ENCODE measurements at places on chromosomes 6 and 20.

GRCh38 chr6:144475411-144475810 is 190.3 kb downstream of the UTRN start:
- DNase-seq = peak; percentile 61

DNA sequence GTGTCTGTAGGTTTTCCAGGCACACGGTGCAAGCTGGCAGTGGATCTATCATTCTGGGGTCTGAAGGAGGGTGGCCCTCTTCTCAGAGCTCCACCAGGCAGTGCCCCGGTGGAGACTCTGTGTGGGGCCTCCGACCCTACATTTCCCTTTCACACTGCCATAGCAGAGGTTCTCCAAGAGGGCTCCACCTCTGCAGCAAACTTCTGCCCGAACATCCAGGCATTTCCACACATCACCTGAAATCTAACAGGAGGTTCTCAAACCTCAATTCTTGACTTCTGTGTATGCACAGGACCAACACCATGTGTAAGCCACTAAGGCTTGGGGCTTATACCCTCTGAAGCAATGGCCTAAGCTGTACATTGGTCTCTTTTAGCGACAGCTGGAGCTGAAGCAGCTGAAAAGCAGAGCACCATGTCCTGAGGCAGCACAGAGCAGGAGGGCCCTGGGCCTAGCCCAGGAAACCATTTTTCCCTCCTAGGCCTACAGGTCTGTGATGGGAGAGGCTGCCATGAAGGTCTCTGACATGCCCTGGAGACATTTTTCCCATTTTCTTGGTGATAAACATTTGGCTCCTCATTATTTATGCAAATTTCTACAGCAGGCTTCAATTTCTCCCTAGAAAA is 253.3 kb downstream of the ERMARD start:
- no peak for DNase-seq

- peak; percentile 39 for DNase-seq
Observed at GRCh38 chr6:33693186-33694105, 18.1 kb downstream of the UQCC2 start.

- no peak for DNase-seq
Observed at GRCh38 chr20:40807821-40808170, 118.8 kb upstream of the MAFB start.

GRCh38 chr6:136524936-136525413 is 25.2 kb downstream of the MAP7 start:
- no peak for DNase-seq

- DNase-seq = no peak
Observed at GRCh38 chr6:353642-354614, 37.6 kb upstream of the IRF4 start.

- DNase-seq = peak; percentile 9
Observed at GRCh38 chr20:41509316-41510200, 108.6 kb downstream of the CHD6 start.

DNA sequence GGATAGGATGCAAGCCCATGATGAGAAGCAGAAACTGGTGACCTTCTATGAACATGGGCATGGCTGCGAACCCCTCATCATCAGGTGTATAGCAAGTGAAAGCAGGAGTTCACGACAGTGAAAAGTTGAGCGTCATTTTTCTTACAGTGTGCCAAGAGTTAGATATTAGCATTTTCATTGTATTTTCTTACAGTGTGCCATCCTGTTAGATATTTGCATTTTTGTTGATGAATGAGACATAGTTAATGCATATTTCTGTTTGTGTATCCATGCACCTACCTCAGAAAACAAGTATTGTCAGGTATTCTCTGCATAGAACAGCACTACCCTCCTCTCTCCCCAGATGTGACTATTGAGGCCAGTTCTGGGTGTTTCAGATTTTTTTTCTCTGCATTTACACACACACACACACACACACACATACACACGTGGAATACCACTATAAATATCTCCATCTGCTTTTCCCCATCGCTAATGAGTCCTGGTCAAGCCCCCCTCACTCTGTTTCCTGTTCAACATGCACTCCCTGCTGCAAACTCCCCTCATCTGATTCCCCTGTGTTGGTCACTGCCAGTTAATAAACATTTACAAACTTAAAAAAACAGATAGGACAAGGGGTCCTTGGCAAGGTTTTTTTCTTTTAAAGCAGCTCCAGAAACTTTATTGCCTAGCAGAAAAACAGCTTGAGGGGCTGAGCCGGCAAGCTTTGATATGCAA is 41.7 kb downstream of the PLN start:
- no peak for DNase-seq

DNA sequence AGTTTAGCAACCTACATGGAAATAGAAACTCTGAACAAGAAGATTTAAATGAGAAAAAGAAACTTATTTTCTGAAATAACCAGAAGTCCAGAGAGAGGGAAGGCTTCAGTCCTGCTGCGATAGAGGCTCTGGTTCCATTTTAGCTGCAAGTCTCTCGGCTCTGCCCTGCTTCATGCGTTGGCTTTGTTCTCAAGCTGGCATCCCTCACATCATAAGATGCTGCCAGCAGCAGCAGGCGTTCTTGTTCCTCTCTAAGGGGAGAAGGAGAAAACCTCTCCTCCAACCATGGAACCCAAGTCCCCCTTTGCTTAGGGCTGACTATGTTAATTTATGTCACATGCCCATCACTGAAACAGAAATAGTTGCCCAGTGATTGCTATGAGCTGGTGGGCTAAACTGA is 46.4 kb upstream of the PMEPA1 start:
- DNase-seq = no peak

GRCh38 chr20:15682690-15683089 is 890.6 kb downstream of the KIF16B start:
- DNase-seq = no peak

GRCh38 chr20:29876911-29877285 is 1380.6 kb upstream of the DEFB115 start:
- DNase-seq = no peak

DNA sequence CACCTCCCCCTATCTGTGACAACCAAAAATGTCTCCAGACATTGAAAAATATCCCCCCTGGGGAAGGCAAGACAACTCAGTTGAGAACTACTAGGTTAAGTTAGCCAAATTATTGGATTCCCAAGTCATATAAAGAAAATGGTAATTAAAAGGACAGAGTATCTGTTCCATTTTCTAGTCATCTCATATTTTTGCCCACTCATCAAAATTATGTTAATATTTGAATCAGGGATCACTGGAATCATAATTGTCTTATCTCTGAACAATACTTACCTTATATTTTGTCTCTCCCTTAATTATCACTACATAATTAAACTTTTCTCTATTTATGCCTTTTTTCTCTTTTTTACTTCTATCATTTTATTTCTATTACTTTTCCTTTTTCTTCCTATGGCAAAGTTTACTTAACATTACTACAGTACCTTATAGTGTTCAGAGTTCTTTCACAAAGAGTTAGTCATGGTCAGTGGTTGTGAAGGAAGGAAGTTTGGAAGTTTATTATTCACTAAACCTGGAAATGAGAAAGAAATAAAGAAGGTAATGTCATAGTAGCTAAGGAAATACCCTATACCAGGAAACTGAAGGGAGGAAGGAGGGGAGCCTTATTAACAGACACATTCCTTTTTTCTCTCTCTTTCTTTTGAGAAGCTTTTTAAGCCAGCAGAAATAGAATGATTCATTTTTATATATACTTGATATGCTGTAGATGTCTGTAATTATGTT is 332.9 kb downstream of the COL12A1 start:
- no peak for DNase-seq

- DNase-seq = no peak
Observed at GRCh38 chr6:80477591-80477990, 371.1 kb downstream of the BCKDHB start.

- DNase-seq = no peak
Observed at GRCh38 chr6:20702366-20702765, 168.1 kb downstream of the CDKAL1 start.

DNA sequence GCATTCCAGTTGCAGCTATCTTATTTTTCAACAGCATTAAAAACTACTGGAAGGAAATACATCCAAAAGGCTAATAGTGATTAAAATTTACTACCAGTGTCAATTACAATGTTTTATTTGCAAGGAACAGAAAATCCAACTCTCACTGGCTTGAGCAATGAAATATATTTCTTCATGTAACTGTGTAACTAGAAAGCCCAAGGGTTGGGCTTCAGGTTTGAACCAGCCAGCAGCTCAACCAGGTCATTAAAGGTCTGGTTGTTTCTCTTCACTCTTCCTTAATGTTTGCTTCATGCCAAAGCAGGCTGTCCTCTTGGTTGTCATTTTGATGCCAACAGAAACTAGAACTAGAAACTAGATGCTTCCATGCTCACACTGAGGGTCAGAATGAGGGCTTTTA is 437.7 kb downstream of the PLCB1 start:
- DNase-seq = no peak

DNA sequence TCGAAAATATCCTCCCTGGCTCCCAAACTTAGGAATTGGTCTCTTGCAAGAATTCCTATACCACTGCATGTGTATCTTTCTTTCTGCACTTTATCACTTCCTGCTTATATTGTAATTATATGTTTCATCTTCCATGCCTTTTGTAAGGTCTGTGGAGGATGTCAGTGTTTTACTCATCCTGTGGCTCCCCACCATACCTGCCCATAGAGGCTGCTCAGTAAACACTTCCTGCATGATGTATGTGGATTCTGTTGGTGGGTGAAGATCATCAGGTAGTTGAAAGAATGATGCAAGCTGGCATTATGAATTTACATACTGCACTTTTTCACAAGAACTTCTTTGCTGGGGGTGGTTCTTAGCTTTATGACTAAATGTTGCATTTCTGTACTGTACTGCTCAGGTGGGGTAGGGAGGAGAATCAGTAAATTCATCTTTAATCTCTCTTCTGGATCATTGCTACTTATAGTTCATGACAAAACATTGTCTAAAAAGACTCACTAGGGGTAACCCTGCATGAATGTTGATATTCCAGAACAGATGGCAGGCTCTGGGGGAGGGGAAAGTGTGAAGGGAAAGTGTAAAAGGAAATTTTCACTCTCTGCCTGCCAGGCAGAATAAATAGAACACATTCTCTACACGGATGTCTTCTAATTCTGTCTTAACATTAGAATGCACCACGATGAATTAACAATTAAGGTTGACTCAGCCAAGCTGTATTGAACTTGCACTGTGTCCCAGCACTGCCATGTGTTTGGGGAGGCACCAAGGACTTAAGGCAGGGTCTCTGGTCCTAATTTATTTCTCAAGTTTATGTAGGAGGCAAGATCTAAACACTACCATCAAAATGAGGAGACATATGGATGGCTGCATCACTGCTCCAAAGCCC is 36.0 kb upstream of the KLHL31 start:
- DNase-seq = no peak

GRCh38 chr6:159107451-159108260 is 61.5 kb upstream of the FNDC1 start:
- DNase-seq = no peak

DNA sequence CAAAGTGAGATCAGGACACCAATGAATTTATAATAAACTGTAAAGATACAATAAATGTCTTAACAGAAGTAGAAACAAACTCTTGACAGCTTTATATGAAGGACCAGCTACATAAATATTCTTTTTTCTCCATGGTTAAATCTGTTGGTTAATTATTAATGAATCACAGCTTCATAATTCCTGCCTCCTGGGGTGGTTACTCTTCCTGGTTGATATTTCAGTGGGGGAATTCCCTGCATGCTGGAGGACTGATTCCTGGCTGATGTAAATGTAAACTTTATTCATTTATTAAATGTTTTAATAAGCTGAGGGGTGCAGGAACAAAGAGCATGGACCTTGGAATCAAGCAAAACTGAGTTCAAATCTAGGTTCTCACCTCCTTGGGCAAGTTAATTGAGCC is 16.2 kb upstream of the RCAN2 start:
- DNase-seq = no peak
